ENCODE measurements at places on chromosomes 1 and 21. TPM values are rescaled to one million over a fixed set of nuclear protein-coding genes. Genes with fewer than 3 reads are reported as not detected.

The MAGOH gene
- total RNA-seq, result 66.2 TPM

The S100A7 gene
- total RNA-seq, result not detected

The MYOG gene
- total RNA-seq, result not detected

The LCE6A gene
- total RNA-seq, result not detected

The KLF17 gene
- 0.43 TPM for total RNA-seq

The DEPDC1 gene
- 12.4 TPM for total RNA-seq

The SLC25A44 gene
- 25.7 TPM for total RNA-seq

The CHIA gene
- total RNA-seq, result not detected

The ZNF593OS gene
- 0.25 TPM for total RNA-seq

The PCAT6 gene
- 2.9 TPM for total RNA-seq

The DCAF6 gene
- 24.8 TPM for total RNA-seq

The SPATA21 gene
- 0.06 TPM for total RNA-seq

The GBP7 gene
- total RNA-seq, result not detected

The PRKCZ gene
- 9.7 TPM for total RNA-seq

The SMPDL3B gene
- 1.3 TPM for total RNA-seq

The SPRR1B gene
- total RNA-seq, result not detected

The RIMS3 gene
- total RNA-seq, result 1.0 TPM

Data from A549 treated with Hydrocortisone at 1 μM for 4 hours (cell line).